ENCODE measurements at places on chromosomes 5 and 9.

- no peak for DNase-seq
These were observed 64.2 kb upstream of the GAS1 start for GRCh38 chr9:87011551-87011950.

DNA sequence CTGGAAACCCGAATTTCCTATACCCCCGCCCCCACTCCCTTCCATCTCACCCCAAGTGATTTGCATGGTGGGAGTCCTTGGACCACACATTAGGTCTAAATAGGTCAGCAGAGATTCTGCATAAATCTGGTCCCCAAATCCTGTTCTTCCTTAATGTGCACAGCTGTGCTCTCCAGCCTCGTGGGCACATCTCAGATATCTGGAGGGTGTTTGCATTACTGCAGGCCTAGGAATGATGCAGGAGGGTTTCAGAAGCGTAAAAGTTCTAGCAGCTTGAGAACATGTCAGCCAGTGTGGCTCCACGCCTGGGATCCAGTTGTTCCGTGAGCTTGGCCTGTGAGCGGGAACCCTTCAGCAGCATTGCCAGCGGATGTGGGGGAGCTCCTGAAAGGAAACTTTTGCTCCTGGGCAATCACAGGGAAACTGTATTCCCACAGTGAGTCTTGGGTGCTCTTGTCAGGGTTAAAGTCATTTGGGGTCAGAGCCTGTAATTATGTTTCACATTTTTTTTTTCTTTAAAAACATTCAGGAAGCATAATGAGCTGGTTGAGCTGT, 12.9 kb downstream of the ARHGAP26 start:
- peak; percentile 69 for DNase-seq

- no peak for DNase-seq
These were observed 42.7 kb downstream of the SV2C start for GRCh38 chr5:76125888-76126287.

GRCh38 chr5:174735498-174736330, 11.3 kb downstream of the MSX2 start:
- no peak for DNase-seq

DNA sequence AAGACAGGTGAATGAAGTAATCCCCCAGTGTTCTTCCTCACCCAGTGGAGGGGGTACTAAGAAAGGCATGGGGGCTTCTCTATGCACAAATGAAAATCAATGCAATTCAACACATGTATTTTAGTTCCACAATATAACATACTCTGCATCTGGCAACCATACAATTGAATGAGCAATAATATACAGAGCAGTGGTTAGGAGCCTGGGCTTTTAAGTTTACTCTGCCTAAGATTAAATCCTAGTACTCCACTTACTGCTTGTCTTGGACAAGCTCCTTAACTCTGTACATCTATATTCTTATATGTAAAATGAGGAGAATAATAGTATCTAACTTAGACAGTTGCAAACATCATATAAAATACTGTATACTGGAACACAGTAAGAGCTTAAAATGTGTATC, 195.4 kb upstream of the TRIM32 start:
- DNase-seq, result no peak

DNA sequence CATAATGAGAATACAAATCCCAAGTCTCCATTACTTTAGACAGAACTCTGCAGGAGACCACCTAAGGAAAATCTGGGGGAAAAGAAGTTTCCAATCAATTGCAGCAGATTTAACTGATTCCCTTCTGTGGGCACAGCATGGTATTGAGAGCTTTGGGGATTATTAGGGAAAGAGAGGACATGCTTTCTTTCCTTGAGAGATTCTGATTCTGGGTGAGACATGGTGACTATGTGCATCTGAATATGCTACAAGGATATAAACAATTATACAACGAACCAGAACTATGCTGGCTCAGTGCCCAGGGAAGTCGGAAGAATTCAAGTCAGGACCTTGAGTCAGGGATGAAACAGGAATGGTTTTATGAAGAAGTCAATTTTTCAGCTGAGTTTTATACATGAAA, 183.7 kb downstream of the PDE4D start:
- DNase-seq, result no peak

DNA sequence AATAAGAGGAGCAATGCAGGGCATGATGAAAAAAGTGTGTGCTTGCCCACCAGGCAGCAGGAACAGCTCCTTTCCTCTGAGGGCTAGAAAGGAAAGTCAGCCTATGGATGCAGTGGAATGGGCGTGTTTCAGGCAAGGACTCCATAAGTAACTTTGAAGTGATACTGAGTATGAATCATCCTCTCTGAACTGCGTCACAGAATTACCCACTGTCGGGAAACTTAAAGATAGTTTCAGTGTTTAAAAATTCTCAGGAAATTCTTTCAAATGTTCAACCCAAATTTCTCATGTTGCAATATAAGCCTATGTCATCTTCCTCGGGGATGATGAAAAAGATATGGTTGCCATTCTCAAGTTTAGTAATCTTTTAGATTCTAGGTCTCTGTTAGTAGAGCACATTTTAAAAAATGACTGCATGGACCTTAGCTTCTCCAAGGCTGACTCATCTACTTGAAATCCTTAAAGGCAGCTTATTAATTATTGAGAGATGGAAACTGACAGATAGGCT, 27.7 kb downstream of the PTCD2 start:
- no peak for DNase-seq

DNA sequence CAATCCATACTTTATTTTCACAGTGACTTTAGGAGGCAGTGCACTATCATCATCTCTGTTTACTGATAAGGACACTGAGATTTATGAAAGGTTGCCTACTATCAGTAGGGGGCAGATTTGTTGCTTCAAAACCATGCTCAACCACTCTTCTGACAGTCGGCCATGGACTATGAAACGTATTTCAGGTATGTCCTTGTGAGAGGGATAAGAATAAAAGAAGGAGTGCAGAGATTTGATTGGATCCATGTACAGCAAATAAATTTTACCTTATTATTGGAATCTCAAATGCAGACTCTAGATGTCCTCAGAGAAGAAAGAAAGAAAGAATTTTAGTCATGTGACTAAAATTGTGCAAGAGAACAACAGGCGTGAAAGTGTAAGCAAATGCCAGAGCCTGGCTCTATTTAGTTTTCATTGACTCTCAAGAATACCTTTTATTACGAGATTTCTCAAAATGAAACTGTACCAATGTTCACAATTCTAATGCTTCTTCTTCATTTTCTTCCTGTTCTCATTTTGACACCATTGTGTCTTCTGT, 296.6 kb upstream of the RASA1 start:
- no peak for DNase-seq

GRCh38 chr9:95645992-95646391, 129.2 kb upstream of the PTCH1 start:
- DNase-seq, result no peak

- DNase-seq, result no peak
These were observed 44.0 kb downstream of the TNPO1 start for GRCh38 chr5:72860499-72860898.

DNA sequence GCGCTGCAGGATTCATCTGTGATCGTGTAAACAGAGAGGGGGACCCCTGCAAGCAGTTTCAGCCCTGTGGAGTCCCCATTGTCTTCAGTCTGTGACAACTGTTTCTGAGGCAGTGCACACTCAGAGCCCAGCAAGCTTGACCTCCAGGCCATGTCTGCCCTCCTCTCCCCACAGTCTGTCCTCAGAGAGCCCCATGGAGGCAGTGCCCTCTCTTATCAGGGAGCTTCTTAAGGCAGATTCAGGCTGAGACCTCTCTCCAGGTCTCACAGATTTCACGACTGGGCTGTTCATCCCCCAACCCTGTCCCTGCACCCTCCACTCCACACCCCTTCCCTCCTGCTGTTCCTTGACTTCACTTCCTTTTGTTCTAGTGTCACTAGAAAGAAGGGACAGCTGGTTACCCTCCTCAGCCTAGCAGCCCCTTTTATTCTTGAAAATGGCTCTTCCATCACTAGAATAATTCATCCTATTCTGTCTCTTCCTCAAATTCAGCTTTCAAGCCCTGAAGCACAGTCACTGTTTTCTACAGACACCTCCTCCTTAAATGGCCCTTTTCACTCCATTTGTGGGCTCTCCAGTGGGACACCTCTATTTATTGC, 218.4 kb downstream of the MED10 start:
- DNase-seq, result no peak

- peak; percentile 68 for DNase-seq
These were observed at the start of gene IDNK for GRCh38 chr9:83622939-83623678. TSS of gene IDNK (plus strand) at chr9:83623143. CDS start at chr9:83623172, 29 bp downstream.

DNA sequence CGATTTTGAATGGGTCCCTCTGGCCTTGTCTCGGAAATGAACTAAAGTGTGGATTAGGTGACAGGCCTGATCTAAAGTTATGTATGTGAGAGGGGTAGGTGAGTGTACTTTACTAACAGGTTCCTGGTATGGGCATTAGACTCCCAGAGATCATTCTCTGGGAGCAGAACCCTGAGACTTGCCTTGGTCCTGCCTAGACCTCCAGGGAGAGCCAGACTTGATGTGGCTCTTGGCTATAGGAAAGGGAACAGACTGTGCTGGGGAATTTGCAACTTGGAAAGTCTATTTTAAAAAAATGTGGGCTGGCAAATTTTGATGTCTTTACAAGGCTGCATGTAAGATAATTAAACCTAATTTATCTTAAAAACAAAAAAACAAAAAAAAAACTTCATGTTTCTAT, 49.8 kb upstream of the NREP start:
- DNase-seq, result no peak

GRCh38 chr5:165000479-165001190, 1495.2 kb downstream of the MAT2B start:
- DNase-seq, result no peak

Measured in heart left ventricle (tissue), 16 donors.